Activated naive CD4-positive, alpha-beta T cell treated with anti-CD3 and anti-CD28 coated beads, Interleukin-2, amount 50 U/mL, for 72 hours (primary cell): ENCODE measurements at places on chromosomes 7 and 10. TPM values are rescaled to one million over a fixed set of nuclear protein-coding genes. Genes with fewer than 3 reads are reported as not detected.

GRCh38 chr10:132363921-132364593, 32.1 kb downstream of the LRRC27 start:
- peak; percentile 42 for DNase-seq

GRCh38 chr7:42236266-42236975, 588 bp downstream of the GLI3 start:
- peak; percentile 12 for DNase-seq

- no peak for DNase-seq
Measured at GRCh38 chr7:81684514-81685269, 85.2 kb downstream of the HGF start.

DNA sequence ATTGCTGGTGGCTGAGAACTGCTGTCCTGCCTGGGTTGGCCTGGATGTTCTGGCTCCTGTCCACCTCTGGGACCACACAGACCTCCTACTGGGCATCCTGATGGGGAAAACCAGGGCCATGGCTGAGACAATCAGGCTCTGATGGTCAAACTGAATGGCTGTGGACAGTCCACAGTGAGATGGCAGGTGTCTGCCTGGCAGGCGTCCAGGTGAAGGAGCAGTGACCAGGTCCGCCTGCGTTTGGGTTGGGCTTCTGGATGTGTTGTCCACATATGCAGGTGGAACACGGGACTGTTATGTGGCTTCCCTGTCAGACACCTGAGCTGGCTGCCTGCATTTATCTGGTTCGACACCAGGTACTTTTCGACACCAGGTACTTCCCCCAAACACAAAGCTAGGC, 241.7 kb downstream of the BUB3 start:
- no peak for DNase-seq

DNA sequence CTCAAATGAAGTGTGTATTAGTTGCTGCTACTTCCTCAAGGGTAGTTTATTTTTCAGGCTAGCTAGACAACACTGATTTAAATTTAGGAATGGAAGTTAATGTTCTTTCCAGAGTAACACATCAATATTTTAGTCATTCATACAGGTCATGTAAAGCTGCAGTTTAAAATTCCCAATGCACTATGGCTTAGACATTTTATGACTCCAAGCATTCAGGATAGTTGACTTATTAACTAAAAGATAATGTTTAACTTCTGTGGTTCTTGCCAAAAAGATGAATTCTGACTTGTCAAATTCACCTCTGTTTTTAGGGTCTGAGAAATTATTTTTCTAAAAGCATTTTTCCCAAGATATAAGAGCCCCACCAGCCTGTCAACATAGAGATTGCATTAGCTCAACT, 131.9 kb downstream of the TFPI2 start:
- DNase-seq = no peak

GRCh38 chr7:85774986-85775385, 588.1 kb upstream of the SEMA3D start:
- DNase-seq = no peak

DNA sequence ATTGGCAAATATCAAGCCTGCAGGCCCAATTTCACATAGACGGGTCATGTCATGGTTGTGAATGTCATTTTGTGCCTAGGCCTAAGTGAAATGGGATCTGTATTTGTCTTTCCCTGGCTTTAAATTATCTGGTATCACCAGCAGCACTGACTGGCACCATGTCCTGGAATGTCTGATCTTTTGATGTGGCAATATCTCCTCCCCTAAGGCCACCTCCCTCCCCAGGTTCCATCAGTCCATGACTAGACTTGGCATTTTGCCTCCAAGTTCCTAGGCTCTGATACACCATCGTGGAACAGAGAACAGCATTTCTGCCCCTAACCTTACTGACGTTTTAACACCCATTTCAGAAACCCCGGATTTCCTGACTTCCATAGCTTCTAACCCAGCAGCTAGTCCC, 513.9 kb downstream of the GALNT17 start:
- no peak for DNase-seq

- no peak for DNase-seq
Measured at GRCh38 chr7:22723181-22723601, 3.8 kb upstream of the IL6 start.

GRCh38 chr10:124626759-124627380, 117.3 kb downstream of the FAM53B start:
- peak; percentile 72 for DNase-seq

DNA sequence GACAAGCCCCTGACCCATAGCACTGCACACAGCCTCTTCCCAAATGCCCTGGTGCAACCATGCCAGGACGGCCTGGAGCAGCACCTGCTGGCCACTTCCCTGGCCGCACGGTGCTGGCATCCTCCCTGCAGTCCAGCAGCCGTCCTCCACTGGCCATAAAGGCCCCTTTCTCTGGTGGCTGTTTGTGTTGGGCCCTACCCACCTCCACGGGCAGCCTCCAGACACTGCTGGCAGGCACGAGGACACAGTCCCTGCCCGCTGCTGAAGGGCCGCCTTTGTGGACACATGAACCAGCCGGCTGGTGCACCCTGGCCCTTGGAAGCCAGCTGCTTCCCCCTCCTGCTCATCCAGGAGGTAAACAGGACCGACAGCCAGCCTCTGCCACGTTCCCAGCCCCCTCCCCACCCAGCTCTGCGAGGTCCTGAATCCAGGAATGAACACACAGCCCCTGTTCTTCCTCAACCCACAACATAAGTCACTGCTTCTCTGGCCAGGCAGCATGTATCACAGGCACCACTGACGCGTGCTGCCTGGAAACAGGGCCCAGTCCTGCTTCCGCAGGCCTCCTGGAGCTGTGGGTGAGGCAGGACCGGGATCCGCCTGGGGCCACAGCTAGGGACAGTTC, 43.8 kb downstream of the SPOCK2 start:
- no peak for DNase-seq

DNA sequence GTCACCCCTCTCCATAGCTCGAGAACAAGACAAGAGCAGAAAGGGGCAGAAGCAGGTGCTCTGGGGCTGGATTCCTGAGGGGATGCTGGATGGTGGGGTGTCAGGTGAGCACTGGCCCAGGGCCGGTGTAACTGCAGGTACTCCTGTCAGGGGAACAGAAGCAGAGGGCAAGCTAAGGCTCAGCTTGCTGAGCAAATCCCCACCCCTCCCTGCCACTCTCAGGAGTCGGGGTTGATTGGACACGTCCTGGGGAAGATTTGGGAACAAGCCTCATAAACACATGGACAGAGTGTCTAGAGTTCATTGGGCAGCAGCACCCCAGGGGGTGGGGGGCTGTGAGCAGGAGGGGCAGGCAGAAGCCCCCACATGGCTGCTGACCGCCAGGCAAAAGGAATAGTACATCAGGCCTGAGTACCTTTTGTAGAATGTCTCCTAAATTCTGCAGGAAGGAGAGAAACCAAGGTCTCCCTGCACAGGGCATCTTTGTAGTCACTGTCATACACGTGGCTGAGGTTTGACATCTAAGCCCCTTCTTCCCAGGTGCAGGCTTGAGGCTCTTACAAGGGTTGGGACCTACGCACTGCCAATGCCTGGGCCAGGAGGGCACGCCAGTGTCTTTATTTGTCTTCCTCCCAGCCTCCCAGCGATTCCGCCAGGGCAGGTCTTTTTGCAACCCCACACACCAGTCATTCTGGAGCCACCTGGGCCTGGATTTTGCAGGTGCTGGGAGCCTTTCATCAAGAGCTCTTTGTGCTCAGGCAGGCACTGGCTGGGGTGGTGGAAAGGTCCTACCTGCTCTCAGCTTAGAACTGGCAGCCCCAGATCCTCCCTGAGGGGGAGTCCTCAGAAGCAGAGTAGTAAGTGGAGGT, 2.8 kb downstream of the CALML3 start:
- DNase-seq = peak; percentile 30

DNA sequence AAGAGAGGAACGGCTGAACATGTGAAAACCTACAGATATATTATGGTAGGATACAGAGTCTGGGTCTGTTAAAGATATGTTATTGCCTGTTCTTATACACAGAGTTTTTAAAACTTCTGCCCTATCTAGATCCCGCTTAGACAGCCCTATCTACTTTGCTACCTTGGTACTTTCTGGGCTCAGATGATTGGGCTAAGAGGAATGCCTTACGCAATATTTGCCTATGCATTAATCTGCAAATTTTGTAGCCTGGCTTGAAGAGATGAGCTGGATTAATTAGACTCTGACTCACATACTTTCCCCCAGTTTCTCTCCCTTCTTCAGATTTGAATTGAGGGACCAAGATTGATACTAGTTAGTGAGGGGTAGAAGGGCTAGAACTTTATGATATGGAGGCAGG, 33.6 kb upstream of the A1CF start:
- no peak for DNase-seq

Gene NODAL
- not detected for total RNA-seq

Gene C7orf57
- 0.25 TPM for total RNA-seq

Gene GPAM
- total RNA-seq = 7.5 TPM

Gene HMX2
- 0.60 TPM for total RNA-seq

Gene LIPJ
- not detected for total RNA-seq

Gene HABP2
- not detected for total RNA-seq

Gene RHBDD2
- total RNA-seq = 14.5 TPM

Gene SFTPA1
- not detected for total RNA-seq
